Hematopoietic multipotent progenitor cell (in vitro differentiated cells): ENCODE measurements at places on chromosomes 12 and 14. TPM values are rescaled to one million over a fixed set of nuclear protein-coding genes. Genes with fewer than 3 reads are reported as not detected.

SIRT4 gene
- 1.1 TPM for total RNA-seq

- no peak for DNase-seq
These were observed 35.5 kb downstream of the CCDC60 start for GRCh38 chr12:119369907-119370546.

DNA sequence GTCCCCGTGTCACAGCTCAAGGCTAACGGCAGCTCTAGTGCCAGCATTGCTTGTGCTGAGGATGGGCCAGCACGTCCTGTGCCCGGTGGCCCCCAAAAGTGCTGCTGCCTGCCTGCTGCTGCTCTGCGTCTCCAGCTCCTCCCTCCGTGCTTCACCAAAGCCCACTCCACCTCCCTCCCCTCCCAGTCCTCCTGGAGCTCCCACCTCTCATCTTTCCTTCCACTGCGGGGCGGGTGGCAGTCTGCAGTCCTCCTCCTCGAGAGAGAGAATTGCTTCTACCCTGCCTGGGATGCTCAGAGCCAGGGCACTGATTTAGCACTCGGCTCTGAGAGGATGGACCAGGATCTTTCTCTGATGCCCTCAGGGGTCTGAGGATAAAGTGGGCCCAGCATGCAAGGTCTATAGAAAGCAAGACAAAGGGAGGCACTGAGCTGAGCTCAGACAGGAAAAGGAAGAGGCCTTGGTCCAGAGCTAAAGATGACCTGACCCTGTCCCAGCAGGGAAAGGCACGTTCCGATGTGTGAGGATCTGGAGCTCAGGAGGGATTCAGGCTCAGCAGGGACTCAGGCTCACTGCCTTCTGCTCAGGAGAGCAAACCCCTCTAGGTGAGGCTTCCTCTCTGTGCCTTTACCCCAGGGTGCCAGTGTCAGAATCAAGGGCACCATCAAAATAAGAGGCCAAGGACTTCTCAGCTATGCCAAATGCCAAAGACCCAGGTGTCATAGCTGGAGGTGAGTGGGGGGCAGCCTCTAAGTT lies 113.1 kb upstream of the FKBP4 start:
- DNase-seq = no peak

GRCh38 chr12:31474751-31475150 lies 116.2 kb downstream of the DENND5B start:
- no peak for DNase-seq

IKBIP gene
- total RNA-seq = 6.2 TPM

GRCh38 chr12:863285-863684 lies 86.2 kb downstream of the RAD52 start:
- no peak for DNase-seq

DNA sequence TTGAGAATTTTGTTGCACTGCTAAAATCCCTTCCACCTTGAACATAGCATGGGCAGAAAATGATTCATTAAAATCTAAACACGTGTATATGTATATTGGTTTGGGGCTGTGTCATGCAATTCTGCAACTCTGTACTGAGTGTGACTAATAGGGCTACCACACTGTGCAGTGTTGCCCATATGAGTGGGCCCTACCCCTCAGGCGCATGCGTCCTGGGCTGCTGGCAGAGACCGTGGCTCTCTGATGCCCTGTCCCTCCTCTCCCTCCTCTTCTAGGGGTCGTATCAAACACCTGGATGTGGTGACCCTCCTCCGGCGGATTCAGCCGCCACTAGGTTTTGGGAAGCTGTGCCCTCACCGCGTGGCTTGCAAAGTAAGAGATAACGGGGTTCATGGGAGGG lies 128.4 kb upstream of the FKBP4 start:
- DNase-seq = no peak

- DNase-seq = no peak
These were observed 58.8 kb upstream of the LTA4H start for GRCh38 chr12:96094201-96094600.

GRCh38 chr12:106342397-106343213 lies 14.9 kb upstream of the POLR3B start:
- DNase-seq = no peak

DNA sequence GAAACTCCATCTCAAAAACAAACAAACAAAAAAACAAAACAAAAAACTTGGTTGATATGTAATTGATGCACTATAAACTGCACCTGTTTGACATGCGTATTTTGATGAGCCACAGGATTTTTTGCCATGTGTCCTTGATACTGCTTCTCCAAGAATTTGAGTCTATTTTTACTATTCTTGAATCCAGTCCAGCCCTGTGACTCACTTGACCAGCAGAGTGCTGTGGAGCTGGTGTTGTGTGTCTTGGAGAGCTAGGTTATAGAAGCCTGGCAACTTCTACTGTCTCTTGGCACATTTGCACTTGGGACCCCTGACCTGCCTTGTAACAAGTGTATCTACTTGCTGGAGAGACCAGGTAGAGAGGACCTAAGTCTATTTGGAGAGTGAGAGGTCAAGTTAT lies 52.0 kb downstream of the KLRG1 start:
- no peak for DNase-seq

- DNase-seq = no peak
These were observed 95.1 kb upstream of the RFX4 start for GRCh38 chr12:106487664-106488063.
